Right atrium auricular region (tissue), 2 donors: ENCODE measurements at places on chromosomes 3 and 15. TPM values are rescaled to one million over a fixed set of nuclear protein-coding genes. Genes with fewer than 3 reads are reported as not detected.

SORD gene
- total RNA-seq: 9.0 TPM

DNA sequence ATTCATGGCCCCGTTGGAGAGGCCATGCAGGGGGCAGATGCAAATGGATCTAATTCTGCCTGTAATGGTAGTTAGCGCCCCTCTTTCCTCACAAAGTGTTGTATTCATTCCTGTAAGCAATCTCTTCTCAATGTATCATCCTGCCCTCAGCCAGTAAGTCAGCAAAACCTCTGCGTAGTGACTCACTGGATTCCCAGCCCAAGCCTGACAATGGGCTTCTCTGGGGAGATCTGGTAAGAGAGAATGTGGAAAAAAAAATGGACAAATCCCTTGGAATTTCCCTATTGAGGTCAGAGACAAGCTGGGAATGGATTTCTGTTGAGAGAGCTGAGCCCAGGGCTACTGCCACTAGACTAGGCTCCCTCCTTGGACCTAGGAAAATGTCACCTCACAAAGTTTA, 25.4 kb downstream of the ADPGK start:
- DNase-seq: no peak

DNA sequence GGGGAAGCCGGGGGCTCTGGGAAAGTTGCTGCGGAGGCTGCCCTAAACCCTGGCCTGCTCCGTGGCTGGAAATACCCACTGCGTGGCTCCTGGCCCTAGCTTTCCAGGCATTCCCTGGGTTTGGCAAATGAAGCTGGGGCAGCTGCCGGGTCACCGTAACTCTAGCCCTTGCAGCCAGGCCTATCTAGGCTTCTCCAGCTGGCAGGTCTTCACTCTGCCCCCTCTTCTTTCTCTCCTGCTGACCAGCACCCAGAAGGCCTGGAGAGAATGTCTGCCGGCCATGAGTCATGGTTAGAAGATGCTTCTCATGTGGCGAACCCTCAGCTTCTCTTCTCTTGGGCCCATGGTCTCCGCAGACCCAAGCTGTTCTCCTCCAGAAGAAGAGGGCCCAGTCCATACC, 5.6 kb upstream of the DLL4 start:
- no peak for DNase-seq

PTX3 gene
- total RNA-seq: 2.6 TPM

GRCh38 chr3:177484206-177484605, 286.9 kb upstream of the TBL1XR1 start:
- no peak for DNase-seq

USF3 gene
- 16.2 TPM for total RNA-seq

KIF15 gene
- total RNA-seq: 0.63 TPM

DNA sequence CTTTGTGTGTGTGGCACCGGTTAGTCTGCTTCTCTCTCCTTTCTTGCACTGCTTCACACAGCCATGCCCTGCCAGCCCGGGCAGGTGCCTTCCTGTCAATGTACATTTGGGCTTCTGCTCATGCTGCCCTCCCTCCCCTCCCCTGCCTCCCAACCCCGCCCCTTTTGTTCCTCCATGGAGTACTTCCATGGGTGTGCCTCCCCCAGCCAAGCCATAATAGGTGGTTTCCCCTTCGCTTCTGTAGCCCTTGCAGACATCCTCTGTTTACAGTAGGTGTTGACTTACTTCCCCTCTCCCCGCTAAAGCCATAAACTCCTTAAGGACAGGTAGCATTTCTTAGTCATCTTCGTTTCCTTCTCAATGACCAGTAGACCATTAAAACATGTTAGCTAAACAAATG, 31.8 kb upstream of the CRTC3 start:
- no peak for DNase-seq

DNA sequence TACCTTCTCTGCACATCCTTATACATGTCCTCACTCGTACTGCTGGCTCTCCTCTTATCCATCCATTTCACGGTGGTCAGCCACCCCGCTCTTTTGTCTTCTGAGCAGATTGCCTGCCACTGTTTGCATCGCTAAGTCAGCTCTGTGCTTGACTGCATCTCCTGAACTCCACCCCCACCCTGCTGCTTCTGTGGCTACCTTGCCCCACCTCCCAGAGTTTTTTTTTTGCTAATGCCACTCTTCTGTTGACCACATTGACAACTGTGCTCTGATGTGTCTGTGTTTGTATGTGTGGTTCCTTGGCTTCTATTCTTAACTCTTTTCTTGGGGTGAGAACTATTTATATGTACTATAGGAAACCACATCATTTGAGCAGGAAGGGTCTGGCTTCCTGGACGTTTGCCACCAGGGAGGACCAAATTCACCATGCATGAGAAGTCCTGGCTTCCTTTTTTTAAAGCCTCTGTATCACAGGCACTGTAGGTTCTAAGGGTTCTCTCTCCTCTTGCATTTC, 12.8 kb upstream of the MTMR10 start:
- no peak for DNase-seq

DNA sequence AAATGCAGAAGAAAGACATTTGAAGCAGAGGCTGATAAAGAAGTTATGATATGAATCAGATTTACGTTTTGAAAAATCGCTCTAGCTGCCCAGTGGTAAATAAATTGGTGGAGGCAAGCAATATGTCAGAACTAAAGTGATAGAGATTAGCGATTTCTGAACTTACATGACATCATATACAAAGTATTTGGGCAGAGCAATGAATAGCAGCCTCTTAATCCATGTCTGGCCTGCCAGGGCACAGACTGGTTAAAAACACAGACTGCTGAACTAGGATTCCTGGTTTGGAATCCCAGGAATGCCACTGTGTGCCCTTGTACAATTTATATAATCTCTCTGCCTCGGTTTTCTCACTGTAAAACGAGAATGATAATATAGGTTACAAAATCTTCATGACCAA, 243.1 kb upstream of the SETMAR start:
- DNase-seq: no peak

U2SURP gene
- total RNA-seq: 26.3 TPM

TMEM45A gene
- total RNA-seq: 13.5 TPM

DNA sequence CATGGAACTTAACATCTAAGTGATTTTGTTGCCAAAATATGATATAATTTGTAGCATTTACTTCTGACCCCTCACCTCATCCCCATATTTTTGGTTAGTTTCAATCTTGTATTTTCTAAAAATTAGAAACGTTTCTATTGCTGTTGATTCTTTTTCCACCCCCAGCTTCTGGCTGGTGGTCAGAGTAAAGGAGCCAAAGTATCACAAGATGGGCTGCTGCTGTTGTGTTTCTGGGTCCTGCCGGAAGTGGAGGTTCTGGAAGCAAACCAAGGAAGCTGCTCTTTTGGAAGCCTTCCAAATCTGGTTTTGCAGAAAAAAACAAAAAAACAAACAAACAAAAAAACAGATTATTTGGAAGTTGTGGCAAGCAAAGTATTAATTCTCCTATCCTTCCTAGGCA, 221.1 kb upstream of the P2RY1 start:
- no peak for DNase-seq

GRCh38 chr15:97930230-97930629, 30.3 kb upstream of the ARRDC4 start:
- no peak for DNase-seq

DNA sequence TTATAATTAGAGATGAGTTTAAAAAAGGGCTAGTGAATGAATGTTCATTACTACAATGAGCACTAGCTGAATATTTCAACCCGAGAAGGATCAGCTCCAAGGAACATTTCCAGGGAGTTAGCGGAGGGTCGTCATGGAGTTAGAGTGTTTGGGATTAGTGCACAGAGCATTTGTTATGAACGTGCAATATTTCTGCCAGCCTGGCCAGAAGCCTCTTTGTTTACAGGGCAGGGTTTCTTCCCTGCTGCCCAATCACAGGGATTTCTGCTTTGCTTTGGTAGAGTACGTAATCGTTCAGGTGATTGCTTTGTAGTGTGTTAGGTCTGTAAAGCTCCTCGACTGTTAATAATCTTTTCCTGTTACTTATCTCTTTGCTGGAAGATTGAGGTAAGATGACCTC, 5.9 kb downstream of the CGNL1 start:
- no peak for DNase-seq

DNA sequence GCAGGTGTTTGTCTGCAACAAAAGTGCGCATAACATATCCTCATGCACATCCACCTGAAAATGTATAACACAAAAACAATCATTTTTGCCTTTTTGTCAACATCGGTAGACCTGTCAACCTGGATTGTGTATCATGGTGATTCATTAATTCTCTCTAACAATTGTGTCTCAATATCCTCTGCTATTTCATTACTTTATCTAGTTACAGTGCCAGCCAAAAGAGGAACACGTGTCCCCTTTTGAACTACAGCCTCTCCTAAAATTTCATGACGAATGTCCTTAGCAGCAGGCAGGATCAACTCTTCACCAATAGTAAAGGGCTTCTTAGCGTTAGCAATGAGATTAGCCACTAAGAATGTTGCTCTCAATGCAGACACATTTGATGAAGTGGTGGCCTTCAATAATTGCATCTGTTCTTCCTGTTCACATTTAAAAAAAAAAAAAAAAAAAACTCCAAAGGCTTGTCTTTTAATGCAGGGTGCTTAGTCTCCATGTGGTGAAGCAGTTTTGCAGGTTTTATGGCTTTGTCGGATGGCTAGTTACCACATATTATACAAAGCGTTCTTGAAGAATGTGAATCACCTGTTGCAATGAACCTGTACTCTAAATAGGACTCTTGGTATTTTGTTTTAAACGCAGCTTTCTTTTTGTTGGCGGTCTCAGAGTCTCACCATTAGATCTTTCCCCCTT, 45.7 kb upstream of the MCTP2 start:
- no peak for DNase-seq

TMEM40 gene
- total RNA-seq: 1.8 TPM

DISP2 gene
- total RNA-seq: 0.11 TPM

GRCh38 chr3:94132777-94133176, 69.9 kb downstream of the NSUN3 start:
- DNase-seq: no peak

GRCh38 chr3:45145223-45145622, 955 bp downstream of the CDCP1 start:
- DNase-seq: no peak

CLDN18 gene
- 0.12 TPM for total RNA-seq

DNA sequence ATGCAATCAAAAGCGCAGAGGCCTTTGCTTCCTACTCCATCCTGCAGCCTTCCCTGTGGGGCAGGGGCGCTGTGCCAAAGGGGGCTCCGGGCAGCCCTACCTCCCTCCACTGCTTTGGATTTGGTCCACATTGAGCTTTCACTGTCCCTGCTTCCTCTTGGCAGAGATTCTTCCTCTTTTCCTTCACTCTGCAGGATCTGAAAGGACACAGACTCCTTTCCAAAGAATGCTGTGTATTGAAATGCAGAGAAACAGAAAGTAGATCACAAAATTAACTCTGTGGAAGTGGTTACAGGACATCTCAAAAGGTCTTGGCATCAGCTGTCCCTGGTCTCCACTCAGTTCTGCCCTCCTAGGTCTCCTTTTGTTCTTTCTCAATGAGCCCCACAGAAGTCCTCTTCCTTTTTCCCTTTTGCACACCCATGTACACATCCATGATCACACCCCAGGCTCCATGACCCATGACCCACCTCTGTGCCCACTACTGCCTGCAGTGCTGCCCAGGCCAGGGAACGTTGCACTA, 64.1 kb downstream of the CCR1 start:
- DNase-seq: no peak
